Heart right ventricle (tissue), 16 donors: ENCODE measurements at places on chromosomes 1 and 21. TPM values are rescaled to one million over a fixed set of nuclear protein-coding genes. Genes with fewer than 3 reads are reported as not detected.
A peak's percentile ranks its signal among the peaks of the same experiment; 100 is the strongest.

GRCh38 chr1:191804311-191804710 is 354.0 kb upstream of the RGS18 start:
- no peak overlapping the region for H3K27ac ChIP-seq
- no peaks in the 10 kb centered on the region for H3K36me3 ChIP-seq
- DNase-seq, result no peak
- no peaks in the 10 kb centered on the region for H3K4me1 ChIP-seq

DNA sequence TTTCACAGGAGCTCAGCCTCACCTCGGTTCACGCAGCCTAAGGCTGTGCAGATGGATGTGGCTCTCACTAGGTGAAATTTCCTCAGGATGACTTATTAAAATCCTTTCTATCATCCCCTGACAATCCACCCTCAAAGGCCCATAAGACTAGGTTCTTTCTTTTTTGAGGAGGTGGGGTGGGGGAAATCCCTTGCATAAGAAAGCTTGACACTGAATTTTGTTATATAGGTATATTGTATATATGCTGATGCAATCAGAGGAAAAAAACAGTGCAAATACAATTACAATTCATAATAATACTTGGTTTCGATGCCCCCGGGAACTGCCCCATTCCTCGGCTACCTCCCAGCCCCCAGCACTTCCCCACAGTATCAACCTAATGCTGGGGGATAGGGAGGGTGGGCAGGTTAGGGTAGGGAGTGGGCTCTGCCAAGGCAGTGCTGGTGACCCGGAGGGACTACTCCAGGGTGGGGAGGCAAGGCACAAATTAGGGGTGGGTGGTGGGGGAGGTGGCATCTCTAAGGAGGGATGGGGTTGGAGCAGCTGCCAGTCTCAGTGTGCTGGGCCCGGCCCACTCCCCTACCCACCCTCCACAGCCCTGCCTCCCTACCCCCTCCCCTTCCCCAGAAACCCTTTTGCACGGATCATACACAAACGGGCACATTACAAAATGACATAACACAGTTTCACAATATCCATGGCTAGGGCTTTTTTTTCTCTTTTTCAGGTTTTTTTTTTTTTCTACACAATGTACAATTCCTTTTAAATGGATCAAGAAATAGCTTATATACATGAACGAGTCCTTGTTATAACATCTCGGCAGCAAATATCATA is 30.9 kb downstream of the SLC27A3 start:
- no peak overlapping the region for H3K4me3 ChIP-seq
- H3K36me3 ChIP-seq, result peaks cover 7% of the 10 kb centered on the region
- no peak for DNase-seq
- peaks cover 31% of the 10 kb centered on the region for H3K4me1 ChIP-seq

LORICRIN gene
- total RNA-seq, result not detected

DNA sequence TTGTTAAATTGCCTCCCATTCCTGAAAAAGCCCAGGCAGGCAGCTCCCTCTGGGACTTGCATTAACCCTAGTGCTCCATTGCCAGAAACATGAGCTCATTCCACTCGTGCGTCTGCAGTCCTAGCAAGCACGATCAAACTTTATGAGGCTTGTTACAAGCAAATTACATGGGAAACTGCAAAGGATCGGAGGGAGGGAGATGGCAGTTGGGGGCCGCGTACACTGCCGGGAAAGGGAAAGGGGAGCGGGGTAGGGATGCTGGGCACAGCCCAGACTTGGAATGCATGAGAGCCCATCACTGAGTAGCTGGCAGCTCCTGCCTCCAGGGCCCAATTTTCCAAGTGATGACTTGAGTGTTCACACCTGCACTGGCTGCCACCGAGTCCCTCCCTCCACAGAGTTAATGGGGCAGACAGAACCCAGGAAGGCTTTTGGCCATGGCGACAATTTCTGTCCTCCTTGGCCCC is 169.9 kb downstream of the BRINP2 start:
- DNase-seq, result no peak
- no peak overlapping the region for H3K4me3 ChIP-seq
- H3K27me3 ChIP-seq, result no peaks in the 10 kb centered on the region
- no peaks in the 10 kb centered on the region for H3K36me3 ChIP-seq
- H3K27ac ChIP-seq, result no peak overlapping the region
- no peaks in the 10 kb centered on the region for H3K4me1 ChIP-seq

- DNase-seq, result no peak
- H3K36me3 ChIP-seq, result no peaks in the 10 kb centered on the region
- no peaks in the 10 kb centered on the region for H3K27me3 ChIP-seq
- no peak overlapping the region for H3K4me3 ChIP-seq
These were observed 74.7 kb upstream of the OLIG2 start for GRCh38 chr21:32951041-32951440.

GRCh38 chr1:151854658-151855057 is 1.1 kb upstream of the THEM5 start:
- H3K4me1 ChIP-seq, result no peaks in the 10 kb centered on the region
- H3K27ac ChIP-seq, result no peak overlapping the region
- DNase-seq, result no peak
- H3K27me3 ChIP-seq, result no peaks in the 10 kb centered on the region

DNA sequence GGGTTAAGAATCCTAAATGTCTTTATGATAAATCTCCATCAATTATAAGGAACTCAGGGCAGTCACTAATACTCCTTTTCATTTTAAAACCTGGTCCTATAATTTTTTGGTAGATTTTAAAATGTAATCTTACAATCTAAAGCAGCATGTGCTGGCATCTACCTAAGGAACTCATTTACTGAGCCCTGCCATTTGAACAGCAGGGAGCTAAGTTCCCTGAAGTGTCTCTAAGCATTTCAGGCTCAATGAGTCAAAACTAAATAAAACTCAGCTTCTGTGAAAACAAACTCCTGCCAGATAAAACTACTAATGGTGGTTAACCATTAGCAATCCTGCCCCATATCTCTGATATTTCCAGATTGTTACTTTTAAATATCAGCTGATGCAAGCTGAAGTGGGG is 1371.8 kb upstream of the PRMT6 start:
- DNase-seq, result no peak

GRCh38 chr1:87787551-87787950 is 458.9 kb downstream of the LMO4 start:
- H3K27ac ChIP-seq, result no peak overlapping the region
- H3K36me3 ChIP-seq, result no peaks in the 10 kb centered on the region
- no peak overlapping the region for H3K4me3 ChIP-seq
- H3K27me3 ChIP-seq, result no peaks in the 10 kb centered on the region

ALPL gene
- total RNA-seq, result 7.2 TPM

VWA1 gene
- 16.6 TPM for total RNA-seq

- H3K27me3 ChIP-seq, result no peaks in the 10 kb centered on the region
- no peak for DNase-seq
- H3K4me3 ChIP-seq, result no peak overlapping the region
- H3K36me3 ChIP-seq, result peaks cover 7% of the 10 kb centered on the region
These were observed 66.0 kb downstream of the TMEM200B start for GRCh38 chr1:29057700-29058099.

FCMR gene
- 13.4 TPM for total RNA-seq

DNA sequence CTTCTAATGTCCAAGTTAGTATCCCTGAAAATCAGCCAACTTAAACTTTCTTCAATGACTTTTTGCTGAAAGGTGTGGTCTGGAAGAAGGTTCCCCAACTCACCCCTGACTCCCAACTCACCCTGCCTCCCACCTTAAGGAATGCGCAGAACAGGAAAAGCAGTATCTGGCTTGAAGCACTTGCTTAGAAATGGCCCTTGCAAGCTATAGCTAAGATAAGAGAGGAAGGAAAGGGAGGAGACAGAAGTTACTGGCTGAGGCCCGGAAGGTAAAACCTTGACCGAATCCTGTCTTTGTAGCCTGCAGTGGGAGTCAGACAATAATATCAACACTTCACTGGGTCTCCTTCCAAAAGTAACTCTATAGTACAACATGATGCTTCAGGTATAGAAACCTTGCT is 2.9 kb downstream of the CYYR1 start:
- peak overlapping the region; percentile 51 for H3K4me3 ChIP-seq
- DNase-seq, result no peak
- peak overlapping the region; percentile 72 for H3K27ac ChIP-seq

DNA sequence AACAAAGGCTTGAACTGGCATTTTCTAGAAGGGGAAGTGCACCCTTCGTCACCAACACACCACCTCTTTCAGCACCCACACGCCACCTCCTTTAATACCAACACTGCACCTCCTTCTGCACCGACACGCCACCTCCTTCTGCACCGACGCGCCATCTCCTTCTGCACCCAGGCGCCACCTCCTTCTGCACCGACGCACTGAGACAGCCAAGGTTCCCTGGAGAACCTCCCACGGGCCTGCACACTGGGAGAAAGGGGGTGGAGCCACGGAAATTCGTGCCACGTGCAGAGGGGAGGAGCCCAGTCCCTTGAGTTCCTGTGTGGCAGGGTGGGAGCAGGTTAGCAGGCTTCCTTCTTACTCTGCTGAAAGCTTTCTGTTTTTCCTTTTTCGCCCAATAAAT is 327.9 kb upstream of the C1orf174 start:
- no peaks in the 10 kb centered on the region for H3K4me1 ChIP-seq
- no peaks in the 10 kb centered on the region for H3K36me3 ChIP-seq
- no peak overlapping the region for H3K4me3 ChIP-seq
- no peak for DNase-seq
- peaks cover 17% of the 10 kb centered on the region for H3K27me3 ChIP-seq
- H3K27ac ChIP-seq, result no peak overlapping the region

GRCh38 chr1:2570332-2570731 is 14.2 kb downstream of the TNFRSF14 start:
- no peak for DNase-seq
- H3K27ac ChIP-seq, result no peak overlapping the region
- H3K27me3 ChIP-seq, result peaks cover 10% of the 10 kb centered on the region

- no peaks in the 10 kb centered on the region for H3K27me3 ChIP-seq
- no peaks in the 10 kb centered on the region for H3K36me3 ChIP-seq
- H3K4me1 ChIP-seq, result peaks cover 43% of the 10 kb centered on the region
- no peak overlapping the region for H3K4me3 ChIP-seq
These were observed 60.7 kb downstream of the CDC14A start for GRCh38 chr1:100413035-100413434.

GRCh38 chr1:151137789-151138188 is 8.6 kb downstream of the SEMA6C start:
- peaks cover 25% of the 10 kb centered on the region for H3K36me3 ChIP-seq
- no peak overlapping the region for H3K4me3 ChIP-seq
- peaks cover 4% of the 10 kb centered on the region for H3K4me1 ChIP-seq

- no peaks in the 10 kb centered on the region for H3K27me3 ChIP-seq
- no peaks in the 10 kb centered on the region for H3K36me3 ChIP-seq
- DNase-seq, result no peak
- no peaks in the 10 kb centered on the region for H3K4me1 ChIP-seq
- H3K27ac ChIP-seq, result no peak overlapping the region
These were observed 56.3 kb upstream of the GPR153 start for GRCh38 chr1:6317098-6317760.

GRCh38 chr1:245000872-245001188 is 136.5 kb upstream of the HNRNPU start:
- DNase-seq, result no peak
- no peaks in the 10 kb centered on the region for H3K36me3 ChIP-seq
- no peaks in the 10 kb centered on the region for H3K4me1 ChIP-seq

- peak; percentile 25 for DNase-seq
- peaks cover 17% of the 10 kb centered on the region for H3K4me1 ChIP-seq
- no peaks in the 10 kb centered on the region for H3K36me3 ChIP-seq
- H3K27me3 ChIP-seq, result peaks cover 63% of the 10 kb centered on the region
These were observed 2.0 kb downstream of the CAMK2N1 start for GRCh38 chr1:20483833-20484518.

GRCh38 chr1:60762176-60762575 is 320.2 kb upstream of the NFIA start:
- peaks cover 9% of the 10 kb centered on the region for H3K4me1 ChIP-seq
- H3K36me3 ChIP-seq, result no peaks in the 10 kb centered on the region
- no peak for DNase-seq

DNALI1 gene
- 3.4 TPM for total RNA-seq

HSF2BP gene
- total RNA-seq, result 0.18 TPM

- H3K27me3 ChIP-seq, result no peaks in the 10 kb centered on the region
- peak; percentile 51 for DNase-seq
These were observed 91.6 kb downstream of the LRRC8C start for GRCh38 chr1:89724369-89725010.

CXADR gene
- total RNA-seq, result 28.9 TPM

DNA sequence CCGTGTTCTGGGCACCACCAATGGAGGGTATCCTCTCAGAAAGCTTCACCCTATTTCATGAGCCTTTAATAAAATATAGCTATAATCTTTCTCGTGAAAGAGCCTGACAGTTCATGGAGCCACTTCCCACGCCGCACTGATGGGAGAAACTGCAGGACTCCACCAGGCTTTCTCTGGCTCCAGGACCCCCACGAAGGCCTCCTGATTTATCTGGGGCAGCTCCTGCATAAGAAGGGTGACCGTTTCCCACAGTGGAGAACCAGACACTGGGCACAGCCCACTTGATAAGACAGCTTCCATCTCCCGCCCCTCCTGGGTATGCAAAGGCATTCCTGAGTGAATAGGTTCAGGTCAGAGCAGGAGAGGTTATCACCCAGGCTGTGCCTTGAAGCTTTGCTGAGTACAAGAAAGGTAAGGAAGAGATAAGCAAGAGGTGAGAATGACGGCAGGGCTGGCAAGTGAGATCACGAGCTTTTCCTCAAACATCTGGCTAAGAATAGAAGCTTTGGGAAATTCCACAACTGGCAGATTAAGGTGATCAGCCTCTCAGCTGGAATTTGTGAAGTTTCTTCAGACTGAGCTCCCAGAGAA is 499.8 kb downstream of the KIF26B start:
- no peak for DNase-seq
- no peaks in the 10 kb centered on the region for H3K36me3 ChIP-seq
- H3K27me3 ChIP-seq, result no peaks in the 10 kb centered on the region

- no peaks in the 10 kb centered on the region for H3K36me3 ChIP-seq
- H3K4me3 ChIP-seq, result no peak overlapping the region
- H3K27ac ChIP-seq, result no peak overlapping the region
- no peaks in the 10 kb centered on the region for H3K4me1 ChIP-seq
- H3K27me3 ChIP-seq, result no peaks in the 10 kb centered on the region
These were observed 80.8 kb downstream of the C21orf91 start for GRCh38 chr21:17738176-17738953.

GRCh38 chr1:113660088-113660487 is 99.2 kb downstream of the PHTF1 start:
- no peak for DNase-seq
- H3K27ac ChIP-seq, result no peak overlapping the region
- H3K4me3 ChIP-seq, result no peak overlapping the region
- H3K27me3 ChIP-seq, result no peaks in the 10 kb centered on the region
- peaks cover 27% of the 10 kb centered on the region for H3K4me1 ChIP-seq
- H3K36me3 ChIP-seq, result peaks cover 10% of the 10 kb centered on the region

MAP3K21 gene
- total RNA-seq, result 0.17 TPM
